CD4-positive, alpha-beta T cell treated with Interleukin-17A for 1 hour (primary cell): ENCODE measurements at places on chromosomes 5 and 9.
A peak's percentile ranks its signal among the peaks of the same experiment; 100 is the strongest.

- DNase-seq: no peak
These were observed 8.0 kb downstream of the MTAP start for GRCh38 chr9:21810388-21810787.

- no peak for DNase-seq
These were observed 8.8 kb downstream of the TENT2 start for GRCh38 chr5:79621056-79621455.

DNA sequence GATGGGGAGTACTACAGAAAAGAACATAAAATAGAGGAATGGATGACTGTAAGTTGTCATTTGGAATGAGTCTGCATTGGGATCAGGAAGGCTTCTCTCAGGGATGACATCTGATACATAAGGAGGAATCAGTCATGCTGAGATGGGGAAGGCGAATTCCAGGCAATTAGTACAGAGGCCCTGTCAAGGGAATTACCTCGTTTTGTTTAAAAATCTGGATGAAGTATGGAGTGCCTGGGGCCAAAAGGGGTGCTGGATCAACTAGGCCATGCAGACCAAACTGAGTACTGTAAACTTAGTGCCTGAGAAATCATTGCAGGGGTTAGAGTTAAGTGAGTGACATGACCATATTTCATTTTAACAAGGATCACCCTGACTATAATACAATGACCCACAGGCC is 30.5 kb downstream of the JAKMIP2 start:
- no peak for DNase-seq

DNA sequence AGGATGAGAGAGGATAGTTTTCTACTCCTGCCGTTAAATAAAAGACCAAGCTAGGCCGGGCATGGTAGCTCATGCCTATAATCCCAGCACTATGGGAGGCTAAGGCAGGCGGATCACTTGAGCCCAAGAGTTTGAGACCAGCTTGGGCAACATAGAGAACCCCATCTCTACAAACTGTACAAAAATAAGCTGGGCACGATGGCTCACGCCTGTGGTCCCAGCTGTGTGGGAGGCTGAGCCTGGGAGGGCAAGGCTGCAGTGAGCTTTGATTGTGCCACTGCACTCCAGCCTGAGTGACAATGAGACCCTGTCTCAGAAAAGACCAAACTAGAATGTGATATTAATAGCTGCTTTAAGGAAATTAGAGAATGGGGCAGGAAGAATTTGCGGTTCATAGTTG is 158.4 kb downstream of the NIPBL start:
- DNase-seq: no peak

DNA sequence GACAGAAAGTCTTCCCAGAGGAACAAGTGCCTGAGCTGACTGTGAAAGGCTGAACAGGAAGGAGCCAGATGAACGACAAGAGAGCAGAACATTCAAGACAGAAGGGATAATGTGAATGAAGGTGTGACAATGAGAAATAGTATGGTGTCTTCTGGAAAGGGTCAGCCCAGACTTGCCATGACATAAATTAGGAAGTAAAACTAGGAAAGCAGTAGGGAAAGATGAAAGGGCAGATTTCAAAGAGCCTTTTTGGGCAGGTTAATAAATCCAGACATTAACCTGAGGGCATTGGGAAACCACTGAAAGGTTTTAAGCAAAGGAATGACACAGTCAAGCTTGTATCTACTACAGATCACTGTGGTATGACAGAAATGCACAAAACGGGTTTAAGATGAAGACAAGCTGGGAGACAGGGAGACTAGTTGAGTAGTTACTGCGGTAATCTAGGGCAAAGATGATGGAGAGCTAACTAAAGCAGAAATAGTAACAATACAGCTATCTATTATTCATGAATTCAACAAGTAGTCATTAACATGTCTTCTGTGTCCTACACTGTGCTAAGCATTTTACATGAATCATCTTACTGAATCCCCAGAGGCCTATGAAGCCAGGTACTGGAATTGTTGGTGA is 580.9 kb upstream of the WWC1 start:
- no peak for DNase-seq

DNA sequence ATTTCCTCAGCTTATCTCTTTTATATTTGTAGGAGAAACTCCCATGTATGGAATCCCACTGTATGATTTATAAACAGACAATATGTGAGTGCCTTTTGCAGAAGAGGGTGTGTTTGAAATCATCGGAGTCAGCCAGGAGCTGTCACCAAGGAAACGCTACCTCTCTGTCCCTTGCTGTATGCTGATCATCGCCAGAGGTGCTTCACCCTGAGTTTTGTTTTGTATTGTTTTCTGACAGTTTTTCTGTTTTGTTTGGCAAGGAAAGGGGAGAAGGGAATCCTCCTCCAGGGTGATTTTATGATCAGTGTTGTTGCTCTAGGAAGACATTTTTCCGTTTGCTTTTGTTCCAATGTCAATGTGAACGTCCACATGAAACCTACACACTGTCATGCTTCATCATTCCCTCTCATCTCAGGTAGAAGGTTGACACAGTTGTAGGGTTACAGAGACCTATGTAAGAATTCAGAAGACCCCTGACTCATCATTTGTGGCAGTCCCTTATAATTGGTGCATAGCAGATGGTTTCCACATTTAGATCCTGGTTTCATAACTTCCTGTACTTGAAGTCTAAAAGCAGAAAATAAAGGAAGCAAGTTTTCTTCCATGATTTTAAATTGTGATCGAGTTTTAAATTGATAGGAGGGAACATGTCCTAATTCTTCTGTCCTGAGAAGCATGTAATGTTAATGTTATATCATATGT is 18.0 kb upstream of the CTSL start:
- no peak for DNase-seq

GRCh38 chr5:132947671-132948070 is 15.8 kb downstream of the AFF4 start:
- DNase-seq: no peak

DNA sequence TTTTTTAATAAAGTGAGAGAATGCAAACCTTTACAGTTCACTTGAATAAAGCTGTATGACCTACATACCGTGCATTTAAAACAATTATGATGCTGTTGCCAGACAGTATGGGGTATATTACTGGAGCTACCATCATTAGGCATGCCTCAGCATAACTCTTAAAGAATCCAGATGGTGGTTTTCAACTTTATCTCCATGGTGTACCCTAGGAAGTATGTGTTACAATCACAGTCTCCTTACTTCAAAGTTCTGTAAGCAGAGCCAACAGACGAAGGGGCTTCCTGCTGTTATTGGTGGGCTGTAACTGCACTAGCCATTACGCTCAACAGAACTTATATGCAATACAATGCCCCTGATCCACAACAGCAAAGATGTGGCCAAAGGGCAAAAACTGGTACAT is 803.3 kb downstream of the DTWD2 start:
- DNase-seq: no peak

DNA sequence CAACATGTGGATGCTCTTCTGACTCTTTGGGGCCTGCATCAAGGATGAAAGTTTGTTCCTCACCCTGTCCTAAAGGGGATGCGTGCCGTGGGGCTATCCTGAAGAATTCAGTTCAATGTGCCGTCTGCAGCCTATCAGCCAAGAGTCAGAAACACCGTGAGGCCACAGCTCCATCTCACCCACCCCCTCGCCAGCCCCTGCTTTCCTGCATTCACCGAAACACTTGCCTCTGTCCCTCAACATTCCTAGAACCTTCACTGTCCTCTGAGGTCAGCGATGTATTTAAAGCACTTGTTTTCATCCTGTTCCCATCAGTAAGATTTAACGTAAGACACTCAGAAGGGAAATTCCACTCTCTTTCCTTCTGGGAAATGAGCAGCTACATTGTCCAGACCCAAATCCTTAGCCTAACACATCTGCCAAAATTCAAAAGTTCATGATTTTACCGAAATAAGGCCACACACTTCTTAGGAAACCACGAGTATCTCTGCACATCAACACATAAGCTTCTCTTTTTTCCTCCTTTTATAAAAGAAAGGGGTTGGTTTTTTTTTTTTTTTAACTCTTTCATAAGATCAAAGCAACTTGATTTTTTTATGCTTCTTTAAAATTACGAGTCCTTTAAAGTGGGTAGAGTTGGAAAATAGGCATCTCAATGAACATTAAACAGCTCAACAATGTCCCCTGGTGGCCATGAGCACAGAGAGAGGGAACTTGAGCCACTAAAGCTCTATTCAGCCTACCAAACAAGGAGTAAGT is 100.7 kb downstream of the SUSD1 start:
- DNase-seq: peak; percentile 83

- DNase-seq: no peak
These were observed at the start of gene SLC28A3 for GRCh38 chr9:84340535-84340934. SLC28A3 (minus strand) TSS chr9:84340758; CDS start chr9:84340633, 125 bp downstream.

DNA sequence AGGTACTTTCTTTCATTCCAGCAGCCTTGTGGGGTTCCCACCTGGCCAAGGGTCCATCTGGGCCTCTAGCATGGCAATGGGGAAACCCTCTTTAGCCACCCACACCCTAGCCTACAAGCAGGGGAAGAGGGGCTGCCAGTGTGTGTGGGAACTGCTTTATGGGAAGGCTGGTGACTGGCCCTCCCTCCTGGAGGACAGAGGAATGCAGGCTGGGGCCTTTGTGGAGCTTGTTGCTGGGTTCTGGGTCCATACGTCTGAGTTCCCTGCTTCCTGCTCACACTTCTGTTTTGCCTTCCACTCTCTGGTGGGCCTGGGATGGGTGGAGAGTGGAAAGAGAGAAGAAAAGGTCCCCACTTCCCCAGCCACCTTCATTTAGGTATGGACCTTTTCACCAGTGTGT is 14.9 kb upstream of the PITX1 start:
- DNase-seq: no peak

GRCh38 chr5:180133971-180134508 is 62.5 kb upstream of the RNF130 start:
- DNase-seq: no peak

GRCh38 chr9:115126404-115126803 is 8.4 kb upstream of the TNC start:
- no peak for DNase-seq

GRCh38 chr5:169942181-169942580 is 38.1 kb downstream of the INSYN2B start:
- DNase-seq: no peak

- no peak for DNase-seq
These were observed 115.9 kb downstream of the ZSWIM6 start for GRCh38 chr5:61447780-61448495.

DNA sequence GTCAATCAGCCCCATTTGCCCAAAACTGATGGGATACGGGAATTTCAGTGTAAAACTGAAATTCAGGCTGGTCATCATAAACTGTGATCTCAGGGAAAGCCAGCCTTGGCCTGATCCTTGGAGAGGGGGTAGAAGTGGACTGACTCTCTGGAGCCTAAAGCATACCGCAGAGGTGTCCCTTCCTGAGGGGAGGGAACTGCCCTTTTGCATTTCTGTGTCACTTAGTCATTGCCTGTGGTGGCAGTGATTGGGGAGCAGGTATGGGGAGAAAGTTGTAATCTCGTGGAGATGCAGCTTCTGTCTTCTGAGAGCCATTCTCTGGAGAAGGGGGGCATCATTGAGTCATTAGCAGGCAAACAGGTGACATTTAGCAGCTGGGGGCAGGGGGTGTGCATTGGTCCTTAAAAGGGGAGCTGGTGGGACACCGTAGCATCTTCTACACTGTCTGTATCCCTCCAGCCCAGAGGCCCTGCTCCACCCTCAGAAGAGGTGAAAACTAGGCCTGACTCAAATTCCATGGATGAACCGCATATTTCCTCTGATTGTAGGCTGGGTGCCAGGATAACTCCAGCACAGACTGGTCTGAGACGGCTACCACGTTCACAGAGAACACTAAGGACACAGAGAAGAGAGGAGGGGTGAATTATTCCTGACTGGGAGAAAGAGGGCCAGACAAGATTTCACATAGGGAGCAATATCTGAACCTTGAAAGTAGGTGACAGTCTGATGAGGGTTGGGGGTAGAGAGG is 143.3 kb downstream of the SEC61B start:
- DNase-seq: no peak

GRCh38 chr9:22030101-22030598 is 21.0 kb upstream of the CDKN2B start:
- no peak for DNase-seq

GRCh38 chr5:122315521-122315920 is 3.5 kb downstream of the SNCAIP start:
- no peak for DNase-seq

- peak; percentile 6 for DNase-seq
These were observed 246.5 kb downstream of the SYK start for GRCh38 chr9:91047993-91048607.

DNA sequence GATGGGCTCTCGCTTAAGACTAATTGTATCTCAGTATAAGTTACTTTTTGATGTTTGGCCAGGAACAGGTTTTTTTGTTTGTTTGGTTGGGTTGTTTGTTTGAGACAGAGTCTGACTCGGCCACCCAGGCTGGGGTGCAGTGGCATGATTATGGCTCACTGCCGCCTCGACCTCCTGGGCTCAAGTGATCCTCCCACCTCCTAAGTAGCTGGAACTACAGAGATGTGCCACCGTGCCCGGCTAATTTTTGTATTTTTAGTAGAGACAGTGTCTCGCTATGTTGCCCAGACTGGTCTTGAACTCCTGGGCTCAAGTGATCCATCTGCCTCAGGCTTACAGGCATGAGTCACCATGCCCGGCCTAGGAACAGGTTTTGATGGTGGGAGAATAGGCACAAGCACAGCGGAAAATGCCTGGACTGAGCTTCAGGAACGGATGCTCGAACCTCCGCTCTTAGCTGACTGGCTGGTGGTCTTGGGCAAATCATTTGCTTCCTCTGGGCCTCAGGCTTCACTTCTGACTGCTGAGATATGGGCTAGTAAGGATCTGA is 11.4 kb upstream of the SYNPO start:
- no peak for DNase-seq

GRCh38 chr5:53319315-53319714 is 161.1 kb upstream of the FST start:
- no peak for DNase-seq

GRCh38 chr5:101112645-101113044 is 209.6 kb upstream of the ST8SIA4 start:
- no peak for DNase-seq

GRCh38 chr5:58459146-58460001 is 512 bp downstream of the PLK2 start:
- peak; percentile 16 for DNase-seq

DNA sequence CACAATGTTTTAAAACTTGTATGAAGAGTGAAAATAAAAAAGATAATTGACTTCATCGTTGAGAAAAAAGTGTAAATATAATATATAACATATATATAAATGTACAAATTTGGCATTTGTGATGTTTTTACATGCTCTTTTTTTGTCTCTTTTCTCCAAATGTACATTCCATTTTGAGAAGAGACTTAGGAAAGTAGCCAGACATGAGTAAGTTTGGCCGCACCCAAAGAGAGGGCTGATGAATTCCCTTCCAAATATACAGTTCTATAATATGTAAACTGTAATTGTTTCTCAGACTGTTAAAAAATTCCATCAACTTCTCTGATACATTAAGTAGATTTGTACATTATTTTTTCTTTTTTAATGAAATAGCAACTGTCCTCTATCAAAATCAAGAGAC is 193.2 kb upstream of the MAP3K1 start:
- DNase-seq: no peak

GRCh38 chr5:120158211-120158610 is 305.9 kb upstream of the PRR16 start:
- DNase-seq: no peak
